ENCODE measurements at places on chromosomes 6 and 20. TPM values are rescaled to one million over a fixed set of nuclear protein-coding genes. Genes with fewer than 3 reads are reported as not detected.

SNPH gene
- total RNA-seq = 15.7 TPM

GRCh38 chr6:18034798-18035202, 47.4 kb upstream of the KIF13A start:
- H3K36me3 ChIP-seq = no peaks in the 10 kb centered on the region
- no peaks in the 10 kb centered on the region for H3K27me3 ChIP-seq
- no peak for DNase-seq
- no peaks in the 10 kb centered on the region for H3K4me1 ChIP-seq
- no peak overlapping the region for H3K27ac ChIP-seq
- no peak overlapping the region for H3K4me3 ChIP-seq

- no peak overlapping the region for H3K27ac ChIP-seq
- H3K4me3 ChIP-seq = no peak overlapping the region
- H3K27me3 ChIP-seq = no peaks in the 10 kb centered on the region
- no peaks in the 10 kb centered on the region for H3K36me3 ChIP-seq
Measured at GRCh38 chr6:1657771-1658165, 48.1 kb downstream of the FOXC1 start.

GRCh38 chr6:19731282-19731681, 105.9 kb upstream of the ID4 start:
- no peaks in the 10 kb centered on the region for H3K4me1 ChIP-seq
- no peaks in the 10 kb centered on the region for H3K36me3 ChIP-seq
- H3K27ac ChIP-seq = no peak overlapping the region
- H3K27me3 ChIP-seq = no peaks in the 10 kb centered on the region
- no peak overlapping the region for H3K4me3 ChIP-seq

DNA sequence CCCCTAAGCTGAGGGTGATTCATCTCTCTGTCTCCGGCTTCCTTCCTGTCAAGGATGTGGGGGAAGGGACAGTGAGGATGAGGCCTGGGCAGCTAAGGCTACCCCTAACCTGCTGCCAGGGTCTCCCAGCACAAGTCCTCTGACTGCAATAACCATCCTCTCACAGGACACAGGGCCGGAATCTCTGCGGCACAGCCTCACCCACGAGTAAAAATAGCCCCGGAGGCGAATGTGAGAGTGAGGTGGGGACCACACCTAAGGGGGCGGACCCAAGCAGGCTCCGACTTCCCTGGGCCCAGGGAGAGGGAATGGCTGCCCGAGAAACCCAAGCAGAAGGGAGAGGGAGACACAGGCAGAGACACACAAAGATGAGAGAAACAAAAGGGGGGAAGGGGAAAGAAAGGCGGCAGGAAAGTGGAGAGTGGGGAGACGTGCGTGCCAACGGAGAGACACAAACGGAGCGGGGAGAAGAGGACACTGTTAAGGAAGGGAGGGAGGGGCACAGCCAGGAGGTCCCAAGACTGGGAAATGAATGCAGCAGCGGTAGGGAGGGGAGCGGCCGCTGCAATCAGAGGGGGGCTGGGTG, 1.4 kb downstream of the CLIC1 start:
- H3K27ac ChIP-seq = peak overlapping the region; percentile 66
- peak overlapping the region; percentile 57 for H3K4me3 ChIP-seq
- H3K4me1 ChIP-seq = peaks cover 28% of the 10 kb centered on the region
- peaks cover 37% of the 10 kb centered on the region for H3K36me3 ChIP-seq

MLN gene
- not detected for total RNA-seq

- no peaks in the 10 kb centered on the region for H3K27me3 ChIP-seq
- H3K4me3 ChIP-seq = no peak overlapping the region
- H3K36me3 ChIP-seq = peaks cover 73% of the 10 kb centered on the region
- no peak overlapping the region for H3K27ac ChIP-seq
- H3K4me1 ChIP-seq = no peaks in the 10 kb centered on the region
- DNase-seq = no peak
Measured at GRCh38 chr6:158978757-158979156, 21.2 kb downstream of the RSPH3 start.

DEFB124 gene
- not detected for total RNA-seq

- H3K36me3 ChIP-seq = no peaks in the 10 kb centered on the region
- peaks cover 7% of the 10 kb centered on the region for H3K4me1 ChIP-seq
- H3K27ac ChIP-seq = no peak overlapping the region
- H3K4me3 ChIP-seq = no peak overlapping the region
Measured at GRCh38 chr6:128361378-128361777, 159.0 kb downstream of the PTPRK start.

STMND1 gene
- not detected for total RNA-seq

VWA7 gene
- 18.3 TPM for total RNA-seq

DNA sequence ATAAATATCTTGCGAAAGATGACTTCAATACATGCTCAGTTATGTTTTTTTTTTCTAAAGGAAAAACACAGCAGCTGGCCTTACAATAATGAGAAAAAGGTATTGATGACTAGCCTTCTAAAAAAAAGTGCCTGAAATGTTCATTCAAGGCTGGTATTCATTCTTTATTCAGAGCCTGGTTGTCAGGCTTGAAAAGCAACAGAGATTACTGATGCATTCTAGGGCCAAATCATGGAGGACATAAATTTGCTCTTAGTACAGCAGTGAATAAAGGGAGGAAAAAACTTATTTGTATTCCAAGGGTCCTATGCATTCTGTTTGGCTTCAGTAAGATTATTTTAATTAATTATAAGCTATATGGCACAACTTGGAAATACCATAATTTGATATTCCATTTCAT, 83.5 kb downstream of the WASF1 start:
- H3K4me1 ChIP-seq = no peaks in the 10 kb centered on the region
- H3K36me3 ChIP-seq = no peaks in the 10 kb centered on the region
- no peak overlapping the region for H3K4me3 ChIP-seq
- H3K27ac ChIP-seq = peak overlapping the region; percentile 78

GRCh38 chr6:123417535-123417934, 219.2 kb downstream of the TRDN start:
- peaks cover 11% of the 10 kb centered on the region for H3K4me1 ChIP-seq
- H3K4me3 ChIP-seq = no peak overlapping the region
- no peak for DNase-seq
- peak overlapping the region; percentile 17 for H3K27ac ChIP-seq
- H3K36me3 ChIP-seq = no peaks in the 10 kb centered on the region

GRCh38 chr6:106309766-106310373, 15.7 kb downstream of the ATG5 start:
- H3K4me3 ChIP-seq = no peak overlapping the region
- no peak overlapping the region for H3K27ac ChIP-seq
- H3K36me3 ChIP-seq = no peaks in the 10 kb centered on the region
- no peaks in the 10 kb centered on the region for H3K27me3 ChIP-seq
- no peak for DNase-seq
- H3K4me1 ChIP-seq = peaks cover 6% of the 10 kb centered on the region

- H3K4me3 ChIP-seq = no peak overlapping the region
- no peaks in the 10 kb centered on the region for H3K4me1 ChIP-seq
- H3K36me3 ChIP-seq = no peaks in the 10 kb centered on the region
- no peak overlapping the region for H3K27ac ChIP-seq
- H3K27me3 ChIP-seq = no peaks in the 10 kb centered on the region
Measured at GRCh38 chr6:43120944-43121913, 45.1 kb downstream of the PTK7 start.

DNA sequence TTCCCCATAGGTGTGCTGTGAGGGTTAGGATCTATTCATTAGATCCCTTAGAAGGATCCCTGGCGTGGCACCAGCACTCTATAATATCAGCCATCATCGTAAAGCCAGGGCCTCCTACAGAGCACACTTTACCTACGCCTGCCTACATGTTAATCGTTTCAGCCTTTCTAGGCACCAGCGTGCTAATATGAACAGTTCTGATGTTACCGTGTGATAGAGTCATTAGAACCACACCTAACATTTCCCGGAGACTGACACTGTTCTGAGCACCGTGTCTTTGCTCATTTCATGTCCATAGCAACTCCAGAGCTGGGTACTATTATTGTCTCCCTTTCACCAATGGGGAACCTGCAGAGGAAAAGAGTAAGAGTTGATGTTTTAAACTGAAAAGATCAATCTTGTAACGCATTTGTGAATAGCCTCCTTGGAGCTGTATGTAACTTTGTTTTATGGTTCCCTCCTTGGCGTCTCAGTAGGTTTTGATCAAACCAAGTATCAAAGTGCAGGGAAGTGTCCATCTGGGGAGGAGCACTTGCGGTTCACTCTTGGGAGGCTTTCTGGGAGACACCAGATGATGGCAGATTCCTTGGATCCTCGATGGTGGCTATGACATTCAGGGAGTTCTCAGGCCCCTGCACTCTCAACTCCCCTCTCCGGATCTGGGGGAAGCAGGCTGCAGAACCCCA, 73.8 kb upstream of the KCNG1 start:
- no peak overlapping the region for H3K27ac ChIP-seq
- peaks cover 45% of the 10 kb centered on the region for H3K27me3 ChIP-seq
- no peak for DNase-seq
- no peak overlapping the region for H3K4me3 ChIP-seq
- no peaks in the 10 kb centered on the region for H3K36me3 ChIP-seq

- H3K27ac ChIP-seq = no peak overlapping the region
- H3K27me3 ChIP-seq = no peaks in the 10 kb centered on the region
- H3K4me3 ChIP-seq = no peak overlapping the region
- H3K36me3 ChIP-seq = no peaks in the 10 kb centered on the region
- no peak for DNase-seq
Measured at GRCh38 chr6:88474720-88475119, 308.6 kb upstream of the CNR1 start.

CTCFL gene
- total RNA-seq = not detected

- no peak for DNase-seq
- no peaks in the 10 kb centered on the region for H3K27me3 ChIP-seq
- H3K36me3 ChIP-seq = no peaks in the 10 kb centered on the region
- no peak overlapping the region for H3K27ac ChIP-seq
- peaks cover 12% of the 10 kb centered on the region for H3K4me1 ChIP-seq
Measured at GRCh38 chr6:78910591-78911171, 43.3 kb downstream of the IRAK1BP1 start.

DNA sequence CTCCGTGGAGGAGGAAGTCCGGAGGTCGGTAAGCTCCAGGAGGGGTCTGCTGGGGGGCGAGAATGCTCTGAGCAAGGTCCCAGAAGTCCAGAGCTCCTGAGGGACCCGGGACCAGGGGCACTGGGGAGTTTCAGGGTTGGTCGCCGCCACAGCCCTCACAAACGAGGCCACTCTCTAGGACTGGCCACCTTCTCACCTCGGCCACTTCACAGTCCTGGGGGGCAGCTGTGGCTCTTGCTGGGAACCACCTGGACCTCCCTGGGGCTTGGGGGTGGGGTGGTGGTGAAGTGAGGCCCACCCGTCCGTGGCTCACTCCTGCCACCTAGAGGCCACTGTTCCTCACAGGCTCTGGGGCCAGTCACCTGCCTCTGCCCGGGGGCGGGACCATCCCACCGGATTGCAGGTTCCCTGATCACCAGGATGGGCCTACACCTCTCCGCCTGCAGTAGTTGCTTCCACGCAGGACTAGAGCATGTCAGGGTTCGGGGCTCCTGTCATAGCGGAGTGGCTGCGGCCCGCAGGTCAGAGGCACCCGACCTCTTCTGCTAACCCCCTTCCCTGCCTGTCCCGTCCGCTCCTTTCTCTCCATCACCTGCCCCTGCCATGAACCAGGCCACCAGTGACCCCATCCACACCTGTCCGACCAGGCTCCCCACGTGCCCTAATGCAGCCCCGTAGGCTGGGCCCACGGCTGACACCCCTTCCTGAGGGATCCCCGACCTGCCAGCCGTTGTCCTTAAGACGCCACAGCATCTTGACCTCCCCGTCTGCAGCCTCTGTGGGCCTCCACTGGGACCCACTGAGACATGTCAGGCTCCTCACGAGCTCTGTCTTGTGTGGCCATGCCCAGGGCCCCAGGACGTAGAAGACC, 5.1 kb upstream of the TCEA2 start:
- peak overlapping the region; percentile 92 for H3K27ac ChIP-seq
- peak; percentile 85 for DNase-seq
- H3K4me3 ChIP-seq = peak overlapping the region; percentile 45

- H3K36me3 ChIP-seq = no peaks in the 10 kb centered on the region
- no peaks in the 10 kb centered on the region for H3K4me1 ChIP-seq
Measured at GRCh38 chr6:146090474-146090873, 61.6 kb downstream of the GRM1 start.

DNA sequence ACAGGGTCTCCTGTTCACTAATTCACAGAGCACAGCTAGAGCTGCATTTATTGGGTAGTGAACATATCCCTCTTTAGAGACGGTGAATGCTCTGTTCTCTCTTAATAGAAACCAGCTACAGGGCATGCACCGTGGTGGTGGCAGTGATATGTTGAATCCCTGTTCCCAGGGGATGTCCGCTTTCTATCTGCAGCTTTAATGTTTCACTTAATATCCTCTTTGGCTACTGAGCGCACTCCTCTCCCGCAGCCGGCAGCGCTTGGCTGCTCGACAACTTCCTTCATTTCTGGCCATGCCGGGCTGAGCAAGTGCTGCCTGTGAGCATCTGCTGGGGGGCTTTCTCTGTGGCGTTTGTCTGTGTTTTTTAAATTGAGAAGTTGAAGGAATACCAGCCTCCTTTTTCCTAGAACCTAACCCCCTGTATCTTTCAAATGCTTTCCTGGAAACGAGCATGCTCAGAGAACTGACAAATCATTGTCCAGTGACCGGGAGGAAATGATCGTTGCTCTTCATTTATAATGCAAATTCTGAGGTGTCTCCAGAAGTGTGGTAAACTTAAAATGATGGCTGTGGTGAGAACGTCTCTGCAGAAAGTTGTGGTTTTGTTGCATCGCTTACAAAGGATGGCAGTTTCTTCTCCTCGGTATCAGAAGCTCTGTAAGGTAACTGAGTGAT, 297.9 kb downstream of the UTRN start:
- H3K27ac ChIP-seq = no peak overlapping the region
- H3K27me3 ChIP-seq = no peaks in the 10 kb centered on the region
- peak overlapping the region; percentile 22 for H3K4me3 ChIP-seq

DNA sequence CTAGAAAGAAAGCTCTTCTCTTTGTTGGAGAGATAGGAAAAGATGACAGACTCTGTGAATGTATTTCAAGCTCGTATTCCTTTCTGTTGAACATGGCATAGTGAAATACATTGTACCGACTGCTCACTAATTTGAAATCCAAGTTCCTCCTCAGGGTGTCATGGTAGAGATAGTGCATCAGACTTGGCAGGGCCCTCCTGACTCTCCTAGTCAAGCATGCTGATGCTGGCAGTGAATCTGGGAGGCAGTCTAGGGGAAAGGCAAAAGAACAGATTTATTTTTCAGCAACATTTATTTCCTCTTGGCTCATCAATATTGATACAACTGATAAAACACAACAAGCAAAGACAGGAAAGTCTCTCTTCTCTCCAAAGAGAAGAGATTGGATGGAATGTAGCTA, 356.3 kb upstream of the IRAK1BP1 start:
- H3K27me3 ChIP-seq = no peaks in the 10 kb centered on the region
- H3K27ac ChIP-seq = no peak overlapping the region
- no peaks in the 10 kb centered on the region for H3K36me3 ChIP-seq
- no peaks in the 10 kb centered on the region for H3K4me1 ChIP-seq
- DNase-seq = no peak
- H3K4me3 ChIP-seq = no peak overlapping the region

GRCh38 chr6:41504466-41505121, 41.6 kb upstream of the FOXP4 start:
- H3K36me3 ChIP-seq = no peaks in the 10 kb centered on the region
- peaks cover 28% of the 10 kb centered on the region for H3K27me3 ChIP-seq
- peak overlapping the region; percentile 49 for H3K27ac ChIP-seq
- DNase-seq = no peak
- peaks cover 27% of the 10 kb centered on the region for H3K4me1 ChIP-seq

- H3K27me3 ChIP-seq = no peaks in the 10 kb centered on the region
- peak; percentile 33 for DNase-seq
- no peak overlapping the region for H3K4me3 ChIP-seq
- H3K4me1 ChIP-seq = peaks cover 22% of the 10 kb centered on the region
- peak overlapping the region; percentile 1 for H3K27ac ChIP-seq
Measured at GRCh38 chr6:16523606-16524379, 237.5 kb downstream of the ATXN1 start.
